ENCODE measurements at places on chromosomes 4 and X.

GRCh38 chrX:47992095-47992380 lies 11.8 kb downstream of the ZNF182 start:
- DNase-seq: no peak

DNA sequence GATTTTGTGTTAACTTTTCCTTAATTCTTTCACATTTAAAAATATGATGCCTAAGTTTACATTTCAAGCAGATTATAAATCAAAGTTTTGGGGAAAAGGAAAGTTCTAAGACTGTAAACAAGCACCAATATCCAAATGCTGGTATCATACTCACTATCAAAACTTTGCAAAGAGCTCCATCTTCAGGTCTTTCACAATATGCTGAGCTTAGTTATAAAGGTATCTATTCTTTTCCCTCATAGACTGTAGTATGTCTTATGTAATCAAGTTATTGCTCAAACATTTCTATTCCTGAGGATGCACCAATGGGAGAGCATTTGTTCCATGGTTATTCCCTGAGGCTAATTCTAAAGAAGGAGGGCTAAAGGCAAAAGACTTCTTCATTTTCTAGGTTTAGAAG lies 207.9 kb upstream of the FAM241A start:
- no peak for DNase-seq

GRCh38 chrX:149807747-149808458 lies 26.2 kb downstream of the MAGEA9 start:
- DNase-seq: no peak

- DNase-seq: no peak
Measured at GRCh38 chr4:137283737-137284136, 248.6 kb downstream of the PCDH18 start.

GRCh38 chr4:159376289-159376688 lies 273.4 kb downstream of the RAPGEF2 start:
- DNase-seq: no peak

DNA sequence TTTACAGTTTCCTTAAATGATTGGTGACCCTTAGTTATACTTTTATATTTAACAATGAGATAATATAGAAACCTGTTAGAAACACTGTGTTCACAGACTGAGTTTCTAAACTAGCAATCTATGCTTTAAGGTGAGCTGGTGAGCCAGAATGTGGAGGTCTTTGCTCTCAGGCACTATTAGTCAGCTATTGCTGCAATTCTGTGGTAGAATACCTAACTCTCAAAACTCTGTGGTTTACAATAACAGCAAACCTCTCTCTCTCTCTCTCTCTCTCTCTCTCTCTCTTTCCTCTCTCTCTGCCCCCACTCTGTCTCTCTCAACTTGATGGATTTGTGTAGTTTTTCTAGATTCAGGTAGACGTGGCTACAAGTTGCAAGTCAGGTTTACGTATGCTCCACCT lies 17.6 kb upstream of the LCORL start:
- no peak for DNase-seq

GRCh38 chr4:8662776-8663175 lies 70.2 kb downstream of the CPZ start:
- DNase-seq: no peak

DNA sequence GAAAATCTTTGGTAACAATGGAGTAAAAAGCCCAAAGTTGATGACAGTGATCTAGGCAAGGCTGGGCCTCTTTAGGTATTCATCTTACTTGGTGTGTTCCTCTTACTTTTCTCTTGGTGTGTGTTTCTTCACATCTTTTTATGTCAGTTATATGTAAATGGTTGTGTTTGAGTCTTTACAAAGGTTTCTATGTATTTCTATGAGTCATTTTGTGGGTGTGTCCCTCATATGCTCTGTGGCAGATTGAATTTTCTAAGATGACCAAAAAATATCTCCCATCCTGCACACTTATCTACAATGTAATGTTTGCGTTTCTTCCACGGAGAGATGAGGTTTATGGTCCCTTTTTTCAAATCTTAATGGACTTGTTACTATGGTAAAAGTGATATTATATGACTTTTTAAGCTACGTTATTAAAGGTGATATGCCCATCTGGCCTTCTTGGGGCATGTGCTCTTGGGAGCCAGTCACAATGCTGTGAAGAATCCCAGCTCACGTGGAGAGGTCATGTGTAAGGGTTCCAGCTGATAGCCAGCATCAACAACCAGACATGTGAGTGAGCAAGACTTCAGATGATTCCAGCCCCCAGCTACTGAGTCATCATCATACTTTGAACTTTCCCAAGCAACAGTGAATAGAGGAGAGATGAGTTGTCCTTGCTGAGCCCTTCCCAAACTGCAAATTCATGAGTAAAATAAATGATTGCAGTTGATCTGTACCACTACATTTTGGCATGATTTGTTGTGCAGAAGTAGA lies 126.9 kb downstream of the CBLL2 start:
- no peak for DNase-seq

GRCh38 chr4:94653095-94653649 lies 104.6 kb upstream of the BMPR1B start:
- no peak for DNase-seq

DNA sequence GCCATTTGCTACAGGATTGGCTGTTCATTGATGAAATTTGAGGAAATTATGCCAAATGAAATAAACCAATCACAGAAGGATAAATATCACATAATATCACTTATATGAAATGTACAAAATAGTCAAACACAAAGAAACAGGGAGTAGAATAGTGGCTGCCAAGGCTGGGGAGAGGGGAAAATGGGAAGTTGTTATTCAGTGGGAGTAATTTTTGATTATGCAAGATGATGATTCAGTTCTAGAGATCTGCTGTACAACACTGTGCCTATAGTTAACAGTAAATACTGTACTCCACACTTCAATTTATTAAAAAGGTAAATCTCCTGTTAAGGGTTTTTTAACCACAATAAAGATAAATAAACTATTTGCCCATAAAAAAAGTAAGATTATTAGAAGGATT lies 101.1 kb downstream of the TMA16 start:
- DNase-seq: no peak

DNA sequence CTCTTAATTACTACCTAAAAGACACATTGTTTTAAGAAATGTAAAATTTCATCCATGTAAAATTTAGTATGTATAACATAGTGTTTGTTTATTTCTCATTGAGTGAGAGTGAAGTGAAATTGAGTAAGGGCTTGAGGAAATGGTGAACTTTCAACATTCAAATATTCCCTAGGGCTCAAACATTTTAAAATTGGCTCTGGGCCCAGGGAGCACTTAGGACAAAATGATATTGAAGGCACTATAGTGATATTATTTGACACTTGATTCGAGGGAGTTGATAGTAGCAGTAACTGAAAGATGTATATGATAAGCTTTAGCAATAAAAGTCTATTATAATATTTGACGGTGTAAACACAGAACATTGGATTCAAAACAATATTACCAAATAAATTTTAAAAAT lies 1244.0 kb upstream of the TENM3 start:
- DNase-seq: no peak

GRCh38 chr4:89245459-89245858 lies 62.1 kb downstream of the GPRIN3 start:
- no peak for DNase-seq

DNA sequence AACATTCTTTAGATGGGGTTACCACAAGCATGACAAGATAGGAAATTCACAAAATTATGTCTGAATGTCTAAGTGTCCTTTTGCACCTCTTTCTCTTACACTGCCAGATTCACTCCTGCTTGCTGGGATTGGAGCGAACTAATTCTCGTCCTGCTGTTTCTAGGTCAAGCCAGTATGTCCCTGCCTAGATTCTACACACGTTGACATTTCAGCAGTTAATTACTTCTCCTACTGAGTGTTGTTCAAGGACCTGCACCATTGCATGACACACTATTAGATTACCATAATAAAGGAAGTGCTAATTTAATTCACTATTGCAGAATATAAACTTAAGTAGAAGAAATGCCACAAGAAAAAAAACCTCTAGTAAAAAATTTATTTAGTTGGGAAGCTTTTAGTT lies 1911.7 kb downstream of the PCDH7 start:
- DNase-seq: no peak

- no peak for DNase-seq
Measured at GRCh38 chr4:77076889-77077635, 1.3 kb upstream of the CCNI start.

- DNase-seq: no peak
Measured at GRCh38 chr4:10893395-10893794, 208.8 kb upstream of the CLNK start.

- DNase-seq: no peak
Measured at GRCh38 chrX:31670245-31670644, 598.4 kb upstream of the FTHL17 start.

- DNase-seq: no peak
Measured at GRCh38 chr4:48939785-48940184, 33.2 kb upstream of the OCIAD2 start.

- no peak for DNase-seq
Measured at GRCh38 chrX:17738737-17739535, 1.6 kb downstream of the SCML1 start.

GRCh38 chr4:51840781-51841180 lies 2.2 kb upstream of the DCUN1D4 start:
- no peak for DNase-seq

DNA sequence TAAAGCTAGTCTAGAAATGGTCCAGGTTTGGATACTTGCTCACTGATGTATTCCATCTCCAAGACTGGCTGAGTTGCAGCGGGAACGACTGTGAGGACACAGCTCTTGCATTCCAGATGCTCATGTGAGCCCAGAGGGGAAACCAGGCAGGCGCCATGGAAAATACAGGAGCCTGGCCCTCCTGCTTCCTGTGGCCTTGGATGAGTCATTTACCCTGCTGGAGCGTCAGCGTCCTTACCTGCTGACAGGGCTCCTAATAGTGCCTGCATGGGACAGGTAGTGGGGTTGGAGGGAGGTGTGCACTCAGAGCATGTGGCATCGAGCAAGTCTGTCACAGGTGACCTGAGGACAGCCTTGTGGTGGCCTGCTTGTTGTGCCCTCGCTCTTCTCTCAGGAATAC lies 69.4 kb downstream of the NSG1 start:
- DNase-seq: no peak

GRCh38 chrX:135625995-135626394 lies 87.4 kb upstream of the CT45A1 start:
- no peak for DNase-seq

DNA sequence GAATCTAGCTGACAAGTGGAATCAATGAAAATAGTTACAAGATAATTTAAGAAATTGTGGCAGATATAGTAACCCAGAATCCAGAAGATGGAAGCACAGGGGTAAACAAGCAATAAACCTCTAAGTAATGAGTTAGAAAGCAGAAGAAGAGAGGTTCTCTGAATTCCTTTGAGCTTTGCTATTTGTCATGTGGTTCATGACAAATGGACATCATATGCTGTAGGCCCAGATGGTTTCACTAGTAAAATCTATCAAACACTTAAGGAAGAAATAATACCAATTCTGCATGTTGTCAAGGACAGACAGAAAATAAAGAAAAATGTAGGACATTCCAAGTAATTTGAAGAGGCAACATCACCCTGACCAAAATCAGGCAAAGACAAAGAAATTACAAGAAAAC lies 480.8 kb upstream of the INTU start:
- DNase-seq: no peak

- DNase-seq: no peak
Measured at GRCh38 chr4:162871990-162872389, 294.7 kb downstream of the NAF1 start.

GRCh38 chr4:114177628-114178027 lies 198.2 kb upstream of the ARSJ start:
- DNase-seq: no peak

GRCh38 chrX:10457092-10457491 lies 163.3 kb downstream of the MID1 start:
- DNase-seq: no peak

DNA sequence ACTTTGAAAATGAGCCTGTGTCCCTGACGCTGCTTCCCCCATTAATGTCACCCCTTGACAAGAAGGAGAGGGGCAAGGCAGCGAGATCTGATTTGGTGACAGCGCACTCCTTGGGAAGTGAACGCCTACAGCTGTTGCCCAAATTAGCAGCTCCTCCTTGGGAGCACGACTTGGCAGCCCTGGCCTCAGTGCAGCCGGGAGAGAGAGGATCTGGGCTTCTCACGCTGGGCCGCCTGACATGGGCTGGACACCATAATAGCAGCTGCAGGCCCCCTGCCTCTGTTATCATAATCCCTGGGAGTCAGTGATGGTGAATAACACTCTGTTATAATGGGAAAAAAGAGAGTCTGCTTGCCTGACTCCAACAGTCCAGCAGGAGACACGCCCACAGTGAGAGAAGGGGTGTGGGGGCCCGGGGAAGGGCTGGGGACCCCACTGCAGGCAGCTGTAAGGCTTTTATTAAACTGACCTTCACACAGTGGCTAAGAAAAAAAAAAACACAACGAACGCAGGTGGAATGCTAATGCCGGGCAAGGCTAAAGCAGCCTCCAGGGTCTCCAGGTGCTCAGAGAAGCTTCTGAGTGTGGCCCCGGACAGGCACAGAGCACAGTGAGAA lies 73.3 kb downstream of the PSAPL1 start:
- DNase-seq: no peak

- no peak for DNase-seq
Measured at GRCh38 chr4:131382839-131383238, 1766.3 kb upstream of the PCDH10 start.

GRCh38 chr4:14111730-14112181 lies 484.2 kb upstream of the BOD1L1 start:
- no peak for DNase-seq
